Suprapubic skin (tissue), 4 donors: ENCODE measurements at places on chromosomes 3 and 15.

DNA sequence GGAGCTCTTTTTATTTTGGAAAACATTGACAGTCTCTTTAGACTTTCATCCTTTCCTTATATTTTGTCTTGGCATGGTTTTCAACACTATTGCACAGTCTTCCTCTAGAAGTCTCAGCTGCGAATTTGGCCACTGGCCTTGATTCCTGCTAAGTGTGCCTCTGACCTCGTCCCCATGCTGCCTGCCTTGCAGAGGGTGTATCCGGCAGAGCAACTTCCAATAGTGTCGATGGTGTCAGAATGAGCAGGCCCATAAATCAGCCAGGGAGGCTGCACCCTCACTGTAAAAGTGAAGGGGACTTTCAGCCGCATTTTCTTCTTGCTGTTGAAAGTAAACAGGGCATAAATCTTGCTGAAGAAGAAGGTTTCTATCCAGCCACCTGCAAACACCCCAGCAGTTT is 336.7 kb upstream of the TRIM42 start:
- DNase-seq: no peak

GRCh38 chr3:116966649-116967048 is 257.1 kb downstream of the TUSC7 start:
- no peak for DNase-seq

- no peak for DNase-seq
Observed at GRCh38 chr15:78695046-78695671, 54.1 kb upstream of the CHRNB4 start.

DNA sequence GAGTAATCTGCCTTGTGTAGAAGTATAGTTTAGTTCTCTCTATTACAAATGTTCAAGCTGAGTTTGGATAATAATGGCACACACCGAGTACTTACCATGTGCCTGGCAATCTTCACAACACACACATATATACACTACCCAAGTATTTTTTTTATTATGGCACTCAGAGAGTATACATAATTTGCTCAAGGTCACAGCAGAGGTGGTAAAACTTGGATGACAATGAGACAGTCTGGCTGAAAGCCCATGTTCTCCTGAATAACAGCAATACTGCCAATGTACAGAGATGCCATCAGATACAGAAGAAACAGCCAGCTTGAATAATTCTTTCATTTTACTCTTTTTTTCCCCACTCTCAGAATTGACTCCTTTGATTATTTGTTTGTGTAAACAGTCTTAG is 460.0 kb downstream of the CNTN6 start:
- no peak for DNase-seq

DNA sequence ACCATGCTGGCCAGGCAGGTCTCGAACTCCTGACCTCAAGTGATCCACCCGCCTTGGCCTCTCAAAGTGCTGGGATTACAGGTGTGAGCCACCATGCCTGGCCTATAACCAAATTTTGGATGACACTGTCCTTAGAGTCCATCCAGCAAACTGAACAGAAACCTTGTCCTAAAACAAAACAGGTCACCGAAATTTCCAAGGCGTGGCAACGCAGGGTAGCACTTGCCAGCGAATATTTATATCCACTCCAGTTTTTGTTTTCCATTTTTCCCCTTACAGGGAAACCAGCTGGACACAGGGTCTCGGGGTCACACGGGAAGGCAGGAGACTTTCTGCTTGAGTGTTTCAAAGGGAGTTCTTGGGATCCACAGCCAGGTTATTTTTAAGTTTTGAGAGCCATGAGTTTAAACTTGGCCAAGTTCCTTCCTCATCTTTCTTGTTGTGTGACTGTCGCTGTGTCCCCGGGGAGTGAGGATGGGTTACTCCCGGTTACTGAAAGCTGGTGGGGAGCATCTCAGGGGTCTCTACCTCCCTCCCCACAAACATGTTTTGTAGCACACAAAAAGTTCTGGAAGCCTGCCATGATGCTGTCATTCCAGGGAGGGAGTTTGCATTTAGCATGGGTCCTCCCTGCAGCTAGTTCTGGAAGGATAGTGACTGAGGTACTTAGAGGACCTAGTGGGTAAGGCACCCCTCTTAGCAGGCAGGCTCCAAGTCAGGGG is 12.6 kb downstream of the LIMD1 start:
- no peak for DNase-seq

GRCh38 chr3:13838421-13838820 is 41.5 kb downstream of the WNT7A start:
- DNase-seq: no peak

- DNase-seq: no peak
Observed at GRCh38 chr3:117059067-117059955, 349.7 kb downstream of the TUSC7 start.

- DNase-seq: no peak
Observed at GRCh38 chr15:70150405-70150747, 52.7 kb upstream of the TLE3 start.

DNA sequence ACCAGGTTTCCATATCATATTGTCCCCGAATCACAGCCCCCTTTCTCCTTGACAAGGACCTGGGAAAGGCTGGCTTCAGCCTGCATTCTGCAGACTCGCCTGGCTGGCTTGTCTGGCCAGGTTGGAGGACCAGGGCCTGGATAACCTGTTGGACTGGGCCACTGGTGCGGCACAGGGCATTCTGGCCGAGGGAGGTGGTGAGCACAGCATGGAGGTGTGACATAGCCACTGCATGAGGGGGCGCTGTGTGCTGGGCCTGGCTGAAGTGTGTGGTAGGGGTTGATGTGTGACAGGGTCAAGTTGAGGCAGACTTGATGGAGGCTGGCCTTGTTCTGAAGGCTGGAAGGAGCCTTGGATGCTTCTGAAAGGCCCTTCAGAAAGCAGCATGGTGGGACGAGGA is 2.9 kb downstream of the ESYT3 start:
- peak; percentile 45 for DNase-seq

DNA sequence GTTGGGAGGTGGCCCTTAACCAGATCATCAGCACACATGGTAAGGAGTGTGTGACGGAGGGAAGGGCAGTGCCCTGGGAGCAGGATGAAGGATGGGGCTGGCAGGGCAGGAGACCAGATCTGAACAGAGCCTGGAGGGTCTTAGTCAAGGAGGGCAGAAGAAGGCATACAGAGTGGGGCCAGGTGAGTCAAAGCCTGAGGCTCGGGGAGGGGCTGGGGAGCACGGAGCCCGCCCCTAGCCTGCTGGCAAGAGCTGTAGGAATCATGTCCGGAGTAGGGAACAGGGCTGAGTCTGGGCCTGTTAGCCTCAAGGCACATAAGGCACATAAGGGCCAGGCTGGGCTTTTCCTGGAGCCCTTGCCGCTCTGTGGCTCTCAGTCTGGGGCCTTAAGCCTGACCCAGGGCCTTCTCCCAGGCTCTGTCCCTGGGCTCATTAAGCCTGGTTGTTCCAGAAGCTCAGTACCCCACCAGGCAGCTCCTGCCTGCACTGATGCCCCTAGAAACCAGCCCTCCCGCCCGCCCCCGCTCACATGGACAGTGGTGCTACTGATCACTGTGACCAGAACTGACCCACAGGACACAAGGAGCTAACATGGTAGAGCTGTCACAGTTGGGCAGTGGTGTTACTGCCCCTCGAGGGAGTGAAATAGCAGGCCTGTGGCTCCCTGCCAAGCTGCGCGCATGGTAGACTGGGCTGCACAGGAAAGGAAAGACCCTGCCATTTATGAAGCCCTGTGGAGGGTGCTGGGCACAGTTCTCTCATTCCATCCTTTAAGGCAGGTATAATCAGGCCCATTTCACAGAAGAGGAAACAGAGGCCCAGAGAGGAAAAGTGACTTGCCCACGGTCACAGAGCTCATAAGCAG is 14.6 kb downstream of the ISG20 start:
- peak; percentile 50 for DNase-seq

DNA sequence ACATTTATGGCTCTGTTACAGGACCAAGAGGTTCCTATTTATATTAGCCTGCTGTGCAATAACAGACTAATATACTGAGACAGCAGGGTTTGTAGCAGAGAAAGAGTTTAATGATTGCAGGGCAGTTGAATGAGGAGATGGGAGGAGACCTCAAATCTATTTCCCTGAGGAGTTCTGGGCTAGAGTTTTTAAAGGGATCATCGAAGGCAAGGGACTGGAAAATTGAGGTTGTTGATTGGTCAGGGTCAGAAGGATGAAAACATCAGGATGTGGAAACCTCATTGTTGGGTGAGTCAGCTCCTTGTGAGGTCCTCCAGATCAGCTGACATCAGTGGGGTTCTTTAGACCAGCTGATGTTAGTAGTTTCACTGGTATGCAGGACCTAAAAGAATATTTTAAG is 60.6 kb upstream of the GOLGA8B start:
- no peak for DNase-seq

GRCh38 chr3:53222183-53222901 is 33.5 kb downstream of the TKT start:
- DNase-seq: no peak

DNA sequence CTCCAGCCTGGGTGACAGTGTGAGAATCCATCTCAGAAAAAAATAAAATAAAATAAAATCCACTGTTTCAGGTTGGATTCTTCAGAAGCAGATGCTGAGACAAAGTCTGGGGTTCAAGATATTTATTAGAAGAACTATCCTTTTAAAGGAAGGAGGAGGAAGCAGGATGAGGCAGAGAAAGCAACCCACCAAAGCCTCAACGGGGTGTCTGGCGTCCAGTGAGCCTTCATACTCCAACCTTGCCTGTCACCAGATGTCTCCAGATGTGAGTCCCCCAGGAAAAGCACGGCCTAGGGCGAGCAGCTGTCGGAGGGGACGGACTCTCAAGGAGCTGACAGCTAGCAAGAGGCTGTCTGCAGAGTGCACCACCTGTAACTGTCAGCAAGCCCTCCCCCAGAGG is 37.3 kb downstream of the MB21D2 start:
- no peak for DNase-seq

GRCh38 chr3:32302601-32303398 is 64.3 kb downstream of the CMTM8 start:
- no peak for DNase-seq
